ENCODE measurements at places on chromosomes 16 and 17. TPM values are rescaled to one million over a fixed set of nuclear protein-coding genes. Genes with fewer than 3 reads are reported as not detected.
A peak's percentile ranks its signal among the peaks of the same experiment; 100 is the strongest.

The TMEM186 gene
- 11.1 TPM for total RNA-seq

- DNase-seq: no peak
- no peaks in the 10 kb centered on the region for H3K4me1 ChIP-seq
- no peaks in the 10 kb centered on the region for H3K27me3 ChIP-seq
- no peak overlapping the region for H3K4me3 ChIP-seq
- H3K27ac ChIP-seq: no peak overlapping the region
These were observed 29.1 kb upstream of the RASD1 start for GRCh38 chr17:17525311-17525710.

DNA sequence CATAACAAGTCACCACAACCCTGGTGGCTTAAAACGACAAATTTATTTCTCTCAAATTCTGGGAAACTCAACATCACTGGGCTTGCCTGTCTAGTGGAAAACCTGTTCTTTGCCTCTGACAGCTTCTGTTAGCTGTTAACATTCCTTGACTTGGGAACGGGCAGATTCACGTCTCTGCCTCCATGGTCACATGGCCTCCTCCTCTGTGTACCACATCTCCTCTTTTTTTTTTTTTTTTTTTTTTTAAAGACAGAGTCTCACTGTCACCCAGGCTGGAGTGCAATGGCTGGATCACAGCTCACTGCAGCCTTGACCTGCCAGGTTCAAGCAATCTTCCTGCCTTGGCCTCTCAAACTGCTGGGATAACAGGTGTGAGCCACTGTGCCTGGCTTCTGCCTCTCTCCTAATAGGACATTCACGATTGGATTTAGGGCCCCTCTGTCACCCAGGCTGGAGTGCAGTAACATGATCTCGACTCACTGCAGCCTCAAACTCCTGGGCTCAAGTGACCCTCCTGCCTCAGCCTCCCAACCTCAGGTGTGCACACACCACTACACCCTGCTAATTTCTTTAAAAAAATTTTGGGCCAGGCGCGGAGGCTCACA is 11.7 kb upstream of the LLGL1 start:
- H3K27ac ChIP-seq: no peak overlapping the region
- no peaks in the 10 kb centered on the region for H3K27me3 ChIP-seq
- H3K36me3 ChIP-seq: peaks cover 10% of the 10 kb centered on the region
- DNase-seq: no peak
- H3K4me1 ChIP-seq: no peaks in the 10 kb centered on the region

DNA sequence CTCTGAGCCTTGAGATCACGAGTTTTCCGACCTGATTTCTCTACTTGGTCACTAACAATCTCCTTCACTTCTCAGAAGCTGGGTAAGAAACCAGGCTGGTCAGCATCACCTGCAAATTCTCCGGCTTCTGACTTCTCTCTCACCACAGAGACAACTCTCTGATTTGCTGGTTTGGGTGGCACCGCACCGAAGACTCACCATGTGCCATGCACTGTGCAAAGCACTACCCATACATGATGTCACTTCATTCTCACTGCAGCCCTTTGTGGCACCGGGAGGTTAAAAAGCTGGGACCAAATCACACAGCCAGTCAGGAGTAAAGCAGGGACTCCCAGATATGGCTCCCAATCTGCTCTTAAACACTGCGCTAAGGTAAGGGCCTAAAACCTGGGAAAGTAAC is 647 bp downstream of the VAC14 start:
- DNase-seq: no peak
- peak overlapping the region; percentile 84 for H3K4me3 ChIP-seq
- peaks cover 5% of the 10 kb centered on the region for H3K27me3 ChIP-seq
- H3K27ac ChIP-seq: peak overlapping the region; percentile 92

DNA sequence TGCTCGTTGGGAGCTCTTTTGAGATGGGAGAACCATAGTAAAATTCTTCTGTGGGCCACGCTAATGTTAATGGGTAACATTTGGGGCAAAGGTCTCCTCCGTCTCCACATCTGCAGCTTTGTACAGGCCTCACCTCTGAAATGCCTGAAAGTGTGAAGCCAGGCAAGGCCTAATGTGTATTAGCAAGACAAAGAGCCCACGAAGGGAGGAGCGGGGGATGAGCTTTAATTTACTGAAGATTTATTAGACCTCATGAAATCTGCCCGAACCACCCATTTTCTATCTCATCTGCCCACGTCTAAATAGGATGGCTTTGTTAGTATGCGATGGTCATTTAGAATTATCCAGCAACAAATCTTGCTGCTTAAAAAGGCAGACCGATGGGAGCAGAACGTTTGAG is 408.9 kb downstream of the PMP22 start:
- no peak overlapping the region for H3K27ac ChIP-seq
- no peak overlapping the region for H3K4me3 ChIP-seq
- no peaks in the 10 kb centered on the region for H3K36me3 ChIP-seq
- H3K27me3 ChIP-seq: no peaks in the 10 kb centered on the region
- H3K4me1 ChIP-seq: no peaks in the 10 kb centered on the region
- no peak for DNase-seq

GRCh38 chr16:82013139-82013538 is 1.9 kb upstream of the SDR42E1 start:
- H3K27me3 ChIP-seq: peaks cover 10% of the 10 kb centered on the region
- H3K4me3 ChIP-seq: no peak overlapping the region
- H3K27ac ChIP-seq: no peak overlapping the region
- peaks cover 25% of the 10 kb centered on the region for H3K36me3 ChIP-seq
- no peak for DNase-seq

The NATD1 gene
- total RNA-seq: 3.0 TPM

DNA sequence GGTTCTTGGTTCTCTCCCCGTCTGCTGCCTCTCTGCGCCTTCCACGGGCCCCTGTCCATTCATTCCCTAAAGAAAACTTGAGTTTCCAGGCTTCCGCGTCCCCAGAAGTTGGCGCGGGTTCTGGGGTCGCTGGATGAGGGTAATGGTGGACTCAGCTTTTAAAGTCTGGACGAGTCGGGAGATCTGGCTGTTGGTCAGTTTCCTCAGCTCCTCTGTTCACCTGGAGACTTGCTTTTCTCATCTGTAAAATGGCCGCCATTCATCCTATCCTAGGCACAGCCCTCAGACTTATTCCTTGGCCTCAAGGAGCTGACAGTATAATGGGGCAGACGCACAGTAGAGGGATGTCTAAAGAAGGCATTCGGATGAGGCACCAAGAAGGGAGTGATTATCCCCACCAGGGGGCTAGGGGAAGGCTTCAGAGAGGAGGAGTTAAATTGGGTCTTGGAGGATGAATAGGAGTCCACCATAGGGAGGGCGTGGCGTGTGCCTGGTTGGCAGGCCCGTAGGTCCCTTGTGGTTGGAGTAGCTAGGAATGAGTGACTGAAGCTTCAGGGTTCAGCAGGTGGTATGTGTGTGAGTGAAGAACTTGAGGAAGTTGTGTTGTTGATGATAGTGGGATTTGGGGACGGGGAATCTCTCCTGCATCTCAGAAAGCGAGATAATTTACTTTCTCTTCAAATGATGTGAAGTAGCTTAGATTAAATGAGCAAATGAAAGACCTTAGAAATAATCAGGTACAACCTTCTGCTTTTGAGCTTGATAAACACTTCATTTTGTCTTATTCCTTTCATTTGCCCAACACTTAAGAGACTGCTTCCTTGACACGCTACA is 652 bp downstream of the VPS35L start:
- H3K36me3 ChIP-seq: peaks cover 21% of the 10 kb centered on the region
- peak; percentile 26 for DNase-seq
- H3K4me3 ChIP-seq: peak overlapping the region; percentile 93
- peak overlapping the region; percentile 91 for H3K27ac ChIP-seq

- no peaks in the 10 kb centered on the region for H3K27me3 ChIP-seq
- no peaks in the 10 kb centered on the region for H3K4me1 ChIP-seq
- H3K36me3 ChIP-seq: no peaks in the 10 kb centered on the region
- no peak overlapping the region for H3K4me3 ChIP-seq
These were observed 280.9 kb downstream of the MAP2K4 start for GRCh38 chr17:12301551-12301950.

DNA sequence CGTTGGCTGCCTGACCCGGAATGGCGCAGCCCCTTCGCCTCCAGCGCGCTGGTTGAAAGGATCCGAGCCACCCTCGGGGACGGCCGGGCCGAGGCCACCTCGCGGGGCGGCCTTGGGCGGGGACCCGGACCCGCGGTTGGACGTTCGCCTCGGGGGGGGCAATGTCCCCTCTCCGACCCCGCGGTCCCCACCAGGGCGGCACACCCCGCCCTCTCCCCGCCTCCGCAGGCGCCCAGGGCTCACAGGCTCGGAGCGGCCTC is 1.0 kb upstream of the SOX8 start:
- H3K4me3 ChIP-seq: no peak overlapping the region
- no peak overlapping the region for H3K27ac ChIP-seq
- peaks cover 23% of the 10 kb centered on the region for H3K27me3 ChIP-seq
- no peaks in the 10 kb centered on the region for H3K36me3 ChIP-seq
- peaks cover 2% of the 10 kb centered on the region for H3K4me1 ChIP-seq

DNA sequence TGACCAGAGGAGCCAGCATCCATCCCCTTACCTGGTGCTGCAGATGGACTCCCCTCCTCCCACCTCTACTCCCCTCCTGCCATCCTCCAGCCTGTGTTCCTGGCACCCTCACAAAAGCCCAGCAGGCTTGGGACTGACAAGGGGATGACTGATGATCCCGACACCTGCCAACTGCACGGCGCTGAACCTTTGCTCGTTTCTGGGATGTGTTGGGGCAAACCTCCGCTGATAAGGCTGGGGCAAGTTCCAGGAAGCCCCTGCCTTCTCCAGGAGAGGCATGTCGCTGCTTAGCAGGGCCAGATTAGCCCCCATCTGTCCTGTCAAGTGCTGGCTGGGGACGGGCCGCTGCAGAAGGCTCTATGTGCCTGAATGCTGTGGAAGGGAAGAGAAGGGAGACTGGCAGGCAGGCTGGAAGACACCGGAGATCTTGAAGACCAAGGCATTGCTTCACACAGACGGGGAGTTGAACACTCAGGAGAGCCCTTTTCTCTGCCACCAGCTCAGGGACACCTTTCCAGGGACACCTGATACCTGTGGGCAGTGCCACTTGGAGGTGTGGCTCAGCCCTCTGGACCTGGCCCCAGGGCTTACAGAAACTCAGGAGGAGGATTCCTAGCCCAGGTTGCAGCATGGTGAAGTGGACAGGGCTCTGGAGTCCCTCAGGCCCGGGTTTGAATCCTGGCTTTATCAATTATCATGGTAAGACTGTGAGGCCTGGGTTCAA is 973 bp upstream of the KRT15 start:
- no peaks in the 10 kb centered on the region for H3K4me1 ChIP-seq
- H3K36me3 ChIP-seq: no peaks in the 10 kb centered on the region
- H3K27me3 ChIP-seq: no peaks in the 10 kb centered on the region
- H3K27ac ChIP-seq: no peak overlapping the region
- no peak for DNase-seq

The TAC4 gene
- total RNA-seq: not detected

The CFDP1 gene
- 42.4 TPM for total RNA-seq

DNA sequence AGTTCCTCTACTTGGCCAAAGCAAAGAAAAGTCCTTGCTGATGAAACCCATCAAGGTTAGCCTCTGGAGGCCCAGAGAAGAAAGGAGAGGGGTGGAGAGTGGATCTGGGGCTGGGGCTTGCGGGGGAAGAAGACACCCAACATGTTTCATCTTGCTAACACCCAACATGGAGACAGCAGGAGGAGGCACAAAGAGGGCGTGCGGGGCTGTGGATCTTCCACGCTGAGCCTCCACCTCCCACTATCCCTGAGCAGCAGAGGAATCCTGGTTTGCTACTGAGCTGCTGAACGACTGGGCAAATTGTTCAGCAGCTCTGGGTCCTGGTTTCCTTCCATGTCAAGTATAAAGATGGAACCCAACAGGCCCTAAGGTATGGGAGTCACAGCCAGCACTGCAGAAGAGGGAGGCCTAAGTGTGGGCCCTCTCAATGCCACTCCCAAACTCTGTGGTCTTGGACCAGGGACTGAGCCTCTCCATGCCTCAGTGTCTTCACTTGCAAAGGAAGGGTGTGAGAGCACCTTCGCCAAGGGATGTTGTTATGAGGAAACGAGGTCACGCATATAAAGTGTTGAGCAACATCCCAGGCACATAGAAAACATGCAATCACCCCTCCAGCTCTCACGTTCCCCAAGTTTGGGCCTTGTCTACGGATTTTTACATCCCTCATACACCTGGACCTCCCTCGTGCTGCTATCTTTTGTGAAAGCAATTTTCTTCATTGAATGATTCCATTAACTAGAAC is 122.5 kb downstream of the XYLT1 start:
- no peaks in the 10 kb centered on the region for H3K27me3 ChIP-seq
- DNase-seq: no peak
- peaks cover 86% of the 10 kb centered on the region for H3K4me1 ChIP-seq
- H3K27ac ChIP-seq: peak overlapping the region; percentile 97
- peaks cover 61% of the 10 kb centered on the region for H3K36me3 ChIP-seq
- H3K4me3 ChIP-seq: no peak overlapping the region

- H3K4me3 ChIP-seq: no peak overlapping the region
- no peaks in the 10 kb centered on the region for H3K27me3 ChIP-seq
- H3K36me3 ChIP-seq: peaks cover 41% of the 10 kb centered on the region
- no peak for DNase-seq
- H3K4me1 ChIP-seq: peaks cover 35% of the 10 kb centered on the region
These were observed 5.3 kb downstream of the PLD6 start for GRCh38 chr17:17200831-17201230.

DNA sequence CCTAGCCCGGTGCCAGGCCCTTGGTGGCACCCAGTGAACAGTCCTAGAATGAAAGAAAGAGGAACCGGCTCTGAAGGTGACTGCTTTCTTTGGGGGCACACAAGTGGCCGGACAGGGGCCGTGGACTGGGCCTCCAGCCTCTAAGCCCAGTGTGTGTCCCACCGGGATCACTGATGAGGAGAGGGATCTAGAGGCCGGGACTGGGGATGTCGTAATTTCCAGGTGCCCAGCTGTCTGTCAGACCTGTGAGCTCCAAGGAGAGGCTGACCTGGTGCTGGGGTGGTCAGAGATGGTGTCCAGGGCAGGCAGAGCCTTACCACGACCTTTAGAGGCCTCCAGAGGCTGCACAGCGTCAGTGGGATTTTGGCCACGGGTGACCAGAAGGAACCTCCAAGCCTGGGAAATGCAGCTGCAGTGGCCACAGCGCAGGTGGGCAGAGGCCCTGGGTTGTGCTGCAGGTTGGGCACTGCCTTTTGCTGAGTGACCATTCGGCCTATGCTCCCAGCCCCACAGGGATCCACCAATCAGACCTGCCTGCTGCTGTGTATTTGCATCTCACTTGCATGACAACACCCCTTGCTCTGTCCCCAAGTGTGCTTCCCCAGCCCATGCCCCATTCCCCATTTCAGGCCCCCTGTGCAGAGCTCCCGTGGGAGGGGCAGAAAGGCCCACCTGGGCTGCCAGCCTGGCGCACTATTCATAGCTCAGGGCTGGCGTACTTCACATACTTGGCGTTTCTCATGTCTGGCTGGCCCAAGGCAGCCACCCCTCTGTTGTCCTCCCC is 12.5 kb downstream of the ARHGAP23 start:
- no peak overlapping the region for H3K4me3 ChIP-seq
- peaks cover 8% of the 10 kb centered on the region for H3K27me3 ChIP-seq
- H3K27ac ChIP-seq: no peak overlapping the region
- DNase-seq: no peak

DNA sequence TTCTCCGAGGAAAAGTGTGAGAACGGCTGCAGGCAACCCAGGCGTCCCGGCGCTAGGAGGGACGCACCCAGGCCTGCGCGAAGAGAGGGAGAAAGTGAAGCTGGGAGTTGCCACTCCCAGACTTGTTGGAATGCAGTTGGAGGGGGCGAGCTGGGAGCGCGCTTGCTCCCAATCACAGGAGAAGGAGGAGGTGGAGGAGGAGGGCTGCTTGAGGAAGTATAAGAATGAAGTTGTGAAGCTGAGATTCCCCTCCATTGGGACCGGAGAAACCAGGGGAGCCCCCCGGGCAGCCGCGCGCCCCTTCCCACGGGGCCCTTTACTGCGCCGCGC is at the start of gene ERBB2:
ERBB2 (plus strand) TSS at position 247 of the 330 bp plus-strand sequence. CDS start 175 bp downstream, outside the sequence.
- H3K27me3 ChIP-seq: peaks cover 42% of the 10 kb centered on the region
- no peak for DNase-seq
- peaks cover 3% of the 10 kb centered on the region for H3K36me3 ChIP-seq
- no peak within 1 kb of the TSS for H3K27ac ChIP-seq
- no peak within 1 kb of the TSS for H3K4me3 ChIP-seq

The CHP2 gene
- not detected for total RNA-seq

The DHRS7C gene
- total RNA-seq: not detected

Data from activated CD4-positive, alpha-beta T cell treated with anti-CD3 and anti-CD28 coated beads, Interleukin-2, amount 10 ng/mL, durations not matched to agents 7 days and 5 days (primary cell).